ENCODE measurements at places on chromosomes 12 and 14. TPM values are rescaled to one million over a fixed set of nuclear protein-coding genes. Genes with fewer than 3 reads are reported as not detected.

STYK1 gene
- not detected for total RNA-seq

IQSEC3 gene
- total RNA-seq, result 1.0 TPM

PLCZ1 gene
- total RNA-seq, result not detected

OR6C2 gene
- not detected for total RNA-seq

OR6C65 gene
- not detected for total RNA-seq

STRAP gene
- 75.7 TPM for total RNA-seq

ZNF891 gene
- 2.1 TPM for total RNA-seq

MUCL1 gene
- total RNA-seq, result not detected

TMEM63C gene
- total RNA-seq, result 3.1 TPM

LRRC9 gene
- total RNA-seq, result not detected

PPP4R4 gene
- 0.52 TPM for total RNA-seq

PSEN1 gene
- 35.0 TPM for total RNA-seq

DLGAP5 gene
- 4.2 TPM for total RNA-seq

All from skeletal muscle tissue (tissue), 5 donors.